T47D (cell line): ENCODE measurements at places on chromosomes 13 and 19.

- no peak for DNase-seq
Observed at GRCh38 chr19:5430237-5430636, 25.0 kb upstream of the ZNRF4 start.

GRCh38 chr13:28942906-28943305 lies 122.8 kb downstream of the MTUS2 start:
- DNase-seq, result no peak

DNA sequence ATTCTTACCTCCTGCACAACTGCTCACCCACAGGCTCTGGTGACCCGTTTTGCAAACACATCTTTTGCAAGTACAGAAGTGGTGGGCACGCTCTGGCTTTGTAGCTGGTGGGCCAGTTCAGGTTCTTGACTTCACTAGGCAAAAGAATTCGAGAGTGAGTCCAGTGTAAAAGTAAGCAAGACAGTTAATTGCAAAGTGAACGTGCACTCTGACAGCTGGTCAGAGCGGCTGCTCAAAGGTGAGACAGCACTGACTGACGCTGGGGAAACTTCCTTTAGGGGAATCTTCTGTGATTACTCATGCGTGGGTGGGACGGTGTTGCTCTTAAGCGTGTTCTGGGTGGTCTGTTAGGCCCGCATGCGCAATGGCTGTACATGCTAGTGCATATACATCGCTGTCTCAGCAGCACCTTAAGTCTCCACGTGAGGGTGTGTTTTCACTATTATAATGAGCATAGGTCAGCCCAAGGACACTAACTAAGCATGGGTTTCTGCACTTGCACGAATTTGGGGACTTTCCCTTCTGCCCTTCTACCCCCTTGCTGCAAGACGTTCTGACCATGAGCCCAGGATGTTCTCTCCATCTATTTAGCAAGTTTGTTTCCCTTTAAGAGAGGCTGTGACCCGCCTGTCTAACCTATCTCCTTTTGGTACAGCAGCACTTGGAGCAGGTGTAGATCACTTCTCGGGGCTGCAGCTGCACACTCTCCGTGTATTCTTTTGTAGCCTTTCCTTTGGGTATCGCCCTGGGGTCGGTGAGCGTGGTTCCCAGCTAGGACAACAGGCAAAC lies 30.2 kb upstream of the CD33 start:
- no peak for DNase-seq

GRCh38 chr19:4518345-4519171 lies at the start of gene PLIN4:
Gene PLIN4, minus strand, starts transcription at chr19:4518486. Its CDS starts 214 bp downstream, at chr19:4518272.
- no peak for DNase-seq

- no peak for DNase-seq
Observed at GRCh38 chr13:41224113-41225110, 30.0 kb upstream of the KBTBD7 start.

DNA sequence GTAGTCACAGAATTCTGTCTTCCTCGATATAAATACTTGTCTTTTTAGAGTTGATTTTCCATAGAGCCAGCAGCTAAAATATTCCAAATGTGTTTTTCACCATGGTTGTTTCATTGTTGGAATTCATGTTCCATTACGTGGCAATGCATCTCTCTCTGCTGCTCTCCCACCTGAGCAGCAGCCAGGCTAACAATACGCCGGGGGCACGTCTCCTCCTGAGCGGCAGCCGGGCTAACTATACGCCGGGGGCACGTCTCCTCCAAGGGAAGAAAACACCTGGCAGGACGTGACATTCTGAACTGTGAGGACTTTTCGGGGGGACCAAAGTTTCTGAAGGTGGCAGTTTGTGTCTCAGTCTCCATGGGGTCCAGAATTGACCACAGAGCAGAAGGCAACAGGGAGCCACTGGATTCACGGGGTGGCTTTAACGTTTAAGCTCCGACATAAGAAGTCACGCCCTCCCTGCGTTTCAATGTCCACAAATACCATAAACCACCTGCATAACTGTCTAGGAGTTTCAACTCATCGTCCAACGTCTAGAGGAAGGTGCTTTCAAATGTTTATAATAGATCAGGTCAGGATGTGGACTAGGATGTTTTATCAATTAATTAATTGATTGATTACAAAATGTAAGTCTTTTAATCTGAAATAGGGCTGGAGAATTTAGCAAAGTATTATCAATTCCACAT lies 15.1 kb downstream of the PLPP2 start:
- DNase-seq, result no peak

- no peak for DNase-seq
Observed at GRCh38 chr19:41700381-41701195, 7.8 kb upstream of the CEACAM5 start.

DNA sequence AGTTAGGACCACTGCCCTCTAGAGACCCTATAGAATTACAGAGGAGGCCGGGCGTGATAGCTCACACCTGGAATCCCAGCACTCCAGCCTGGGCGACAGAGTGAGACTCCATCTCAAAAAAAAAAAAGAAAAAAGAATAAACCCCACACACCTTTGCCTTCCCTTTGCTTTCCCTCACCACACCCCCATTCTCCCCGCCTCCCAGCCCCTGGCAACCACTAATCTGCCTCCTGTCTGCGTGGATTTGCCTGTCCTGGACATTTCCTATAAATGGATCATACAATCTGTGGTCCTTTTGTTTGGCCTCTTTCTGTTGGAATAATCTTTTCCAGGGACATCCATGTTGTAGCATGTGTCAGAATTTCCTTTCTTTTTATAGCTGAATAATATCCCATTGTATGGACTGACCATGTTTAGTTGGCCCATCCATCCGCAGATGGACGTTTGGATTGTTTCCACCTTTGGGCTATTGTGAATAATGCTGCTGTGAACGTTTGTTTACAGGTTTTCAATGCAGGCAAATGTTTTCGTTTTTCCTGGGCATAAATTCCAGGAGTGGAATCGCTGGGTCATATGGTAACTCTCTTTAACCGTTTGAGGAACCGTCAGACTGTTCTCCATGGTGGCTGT lies 15.3 kb downstream of the NACC1 start:
- no peak for DNase-seq

DNA sequence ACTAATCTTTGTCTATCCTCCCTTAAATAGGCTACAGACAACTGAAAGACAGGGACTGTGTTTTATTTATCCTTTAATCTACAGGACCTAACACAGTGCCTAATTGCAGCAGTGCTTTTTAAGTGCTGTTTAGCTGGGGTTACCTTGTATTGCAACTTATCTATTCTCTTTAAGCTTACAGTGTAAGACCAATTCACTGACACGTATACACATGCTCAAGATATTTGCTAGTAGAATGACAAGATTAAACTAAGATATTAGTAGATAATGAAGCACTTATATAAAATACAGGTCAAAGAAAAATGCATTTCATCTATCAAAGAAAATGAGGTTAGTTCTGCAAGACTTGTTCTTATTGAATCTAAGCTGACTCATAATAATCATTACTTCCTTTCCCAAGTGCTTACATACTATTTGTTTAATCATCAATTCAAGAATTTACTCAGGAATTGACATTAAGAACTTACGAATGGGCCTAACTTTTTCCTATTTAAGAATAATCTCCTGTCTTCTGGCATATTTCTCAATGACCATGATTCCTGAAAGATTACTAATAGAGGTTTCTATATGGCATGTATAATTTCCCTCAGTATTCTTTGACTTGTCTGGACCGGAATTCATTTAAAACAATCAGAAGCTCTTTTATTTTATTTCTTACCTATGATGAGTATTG lies 75.8 kb upstream of the MAB21L1 start:
- no peak for DNase-seq

DNA sequence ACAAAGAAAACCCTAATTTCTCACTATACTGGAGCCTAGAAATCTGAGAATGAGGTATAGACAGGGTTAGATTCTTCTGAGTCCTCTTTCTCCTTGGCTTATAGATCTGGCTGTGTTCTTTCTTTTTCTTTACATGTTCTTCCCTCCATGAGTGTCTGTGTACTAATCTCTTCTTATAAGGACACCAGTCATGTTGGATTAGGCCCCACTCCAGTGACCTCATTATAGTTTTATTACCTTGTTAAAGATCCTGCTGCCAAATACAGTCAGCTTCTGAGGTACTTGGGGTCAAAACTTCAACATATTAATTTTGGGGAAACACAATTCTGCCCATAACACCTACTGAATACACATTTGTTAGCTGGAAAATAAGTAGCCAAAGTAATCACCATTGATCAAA lies 302.6 kb downstream of the PCDH9 start:
- DNase-seq, result no peak

- DNase-seq, result no peak
Observed at GRCh38 chr13:95793018-95793555, 116.1 kb downstream of the DNAJC3 start.

- no peak for DNase-seq
Observed at GRCh38 chr13:101631395-101631794, 178.9 kb downstream of the ITGBL1 start.

- DNase-seq, result no peak
Observed at GRCh38 chr13:51539887-51540286, 44.4 kb upstream of the WDFY2 start.

- no peak for DNase-seq
Observed at GRCh38 chr19:51599084-51599483, 28.0 kb downstream of the ZNF175 start.

DNA sequence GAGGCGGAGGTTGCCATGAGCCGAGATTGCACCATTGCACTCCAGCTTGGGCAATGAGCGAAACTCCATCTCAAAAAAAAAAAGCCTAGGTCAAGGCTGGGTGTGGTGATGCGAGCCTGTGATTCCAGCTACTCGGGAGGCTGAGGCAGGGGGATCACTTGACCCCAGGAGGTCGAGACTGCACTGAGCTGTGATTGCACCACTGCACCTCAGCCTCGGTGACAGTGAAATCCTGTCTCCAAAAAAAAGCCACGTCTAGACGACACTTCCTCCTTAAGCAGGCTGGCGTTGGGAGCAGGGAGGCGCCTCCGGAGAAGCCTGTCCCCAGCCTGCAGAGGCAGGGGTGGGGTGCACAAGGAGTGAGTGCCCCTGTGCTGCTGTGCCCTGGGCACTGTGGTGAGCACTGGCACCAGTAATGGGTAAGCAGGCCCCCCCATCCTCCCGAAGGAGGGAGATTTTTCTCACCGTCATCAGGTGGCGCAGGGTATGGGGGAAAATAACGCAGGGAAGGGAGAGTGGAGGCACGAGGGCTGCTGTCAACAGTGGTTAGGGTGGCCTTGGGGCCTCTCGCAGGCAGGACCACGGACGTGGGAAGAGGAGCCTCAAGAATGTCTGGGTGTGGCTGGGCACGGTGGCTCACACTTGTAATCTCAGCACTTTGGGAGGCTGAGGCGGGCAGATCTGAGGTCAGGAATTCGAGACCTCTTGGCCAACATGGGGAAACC lies 706 bp downstream of the P2RY11 start:
- no peak for DNase-seq

- DNase-seq, result no peak
Observed at GRCh38 chr19:48591021-48591420, 15.5 kb upstream of the SPACA4 start.

GRCh38 chr19:52188822-52189734 lies 774 bp upstream of the PPP2R1A start:
- no peak for DNase-seq

- DNase-seq, result no peak
Observed at GRCh38 chr13:31965361-31966066, 66.1 kb upstream of the FRY start.

GRCh38 chr13:73715114-73715910 lies 418.9 kb downstream of the KLF12 start:
- DNase-seq, result no peak

DNA sequence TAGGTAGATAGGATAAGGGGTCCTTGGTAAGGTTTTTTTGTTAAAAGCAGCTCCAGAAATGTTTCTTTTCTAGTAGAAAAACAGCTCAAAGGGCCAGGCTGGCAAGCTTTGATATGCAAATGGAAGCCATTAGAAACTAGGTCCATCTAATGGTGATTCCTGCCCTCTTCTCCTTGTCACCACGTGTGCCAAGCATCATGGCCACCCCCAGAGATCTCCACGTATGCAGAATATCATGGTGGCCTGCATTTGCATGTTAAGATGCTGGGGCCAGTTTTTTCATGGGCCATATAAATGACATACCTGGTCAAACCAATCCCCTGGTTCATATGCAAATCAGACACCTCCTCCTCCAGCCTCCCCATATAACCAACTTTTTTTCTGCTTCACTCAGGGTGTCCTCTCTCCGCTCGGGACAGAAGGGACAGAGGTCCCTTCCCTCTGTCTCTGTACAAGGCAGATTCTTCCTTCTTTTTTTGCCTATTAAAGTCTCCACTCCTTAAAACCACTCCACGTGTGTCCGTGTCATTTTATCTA lies 1335.9 kb downstream of the UQCRFS1 start:
- DNase-seq, result no peak

GRCh38 chr13:22369840-22370239 lies 699.0 kb downstream of the FGF9 start:
- DNase-seq, result no peak

GRCh38 chr19:9953802-9954542 lies 17.7 kb upstream of the OLFM2 start:
- DNase-seq, result no peak

DNA sequence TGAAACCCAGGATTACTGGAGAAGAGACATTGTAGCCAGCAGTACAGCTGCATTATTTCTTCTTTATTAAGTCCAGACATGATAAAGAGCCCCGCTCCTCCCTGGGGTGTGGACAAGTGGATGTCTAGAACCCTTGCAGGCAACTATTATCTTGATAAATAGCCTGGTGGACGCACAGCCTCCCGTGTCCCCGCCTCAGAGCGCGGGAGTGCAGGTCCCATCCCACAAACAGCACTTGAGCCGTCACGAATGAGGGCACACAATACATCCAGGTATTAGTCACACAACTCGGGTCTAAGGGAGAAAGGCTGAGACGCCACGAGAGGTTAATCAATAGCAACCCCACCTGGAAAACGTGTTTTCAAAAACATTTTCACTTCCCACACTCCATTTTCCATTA lies 213.2 kb upstream of the SOX1 start:
- no peak for DNase-seq

DNA sequence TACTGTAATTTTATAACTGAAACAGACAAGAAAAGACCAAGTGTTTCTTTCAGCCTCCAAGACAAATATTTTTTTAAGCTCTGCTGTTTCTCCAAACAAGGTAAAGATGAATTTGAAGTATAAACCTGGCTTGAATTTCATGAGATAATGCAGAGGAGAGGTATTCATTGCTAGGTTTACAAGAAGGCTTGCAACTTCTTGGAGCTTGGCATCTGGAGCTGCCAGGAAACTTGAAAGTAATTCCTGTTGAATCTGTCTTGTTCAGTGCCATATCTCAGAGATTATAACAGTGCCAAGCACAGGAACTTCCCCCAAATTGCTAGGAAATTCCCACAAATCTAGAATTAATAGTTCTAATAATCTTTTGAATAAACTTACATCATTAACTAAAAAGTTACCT lies 70.9 kb downstream of the CDK8 start:
- no peak for DNase-seq
